ENCODE measurements at places on chromosomes 12 and 14. TPM values are rescaled to one million over a fixed set of nuclear protein-coding genes. Genes with fewer than 3 reads are reported as not detected.

The ACVRL1 gene
- 1,206 TPM for total RNA-seq

The FBLN5 gene
- total RNA-seq = 1.2 TPM

The DICER1 gene
- total RNA-seq = 34.7 TPM

The COX6A1 gene
- 634 TPM for total RNA-seq

The ADAM20 gene
- total RNA-seq = 0.32 TPM

The C12orf42 gene
- not detected for total RNA-seq

The CFAP73 gene
- total RNA-seq = not detected

The BIN2 gene
- not detected for total RNA-seq

The LACRT gene
- not detected for total RNA-seq

The TSHR gene
- not detected for total RNA-seq

The SVOP gene
- not detected for total RNA-seq

The CMA1 gene
- not detected for total RNA-seq

The LIN7A gene
- total RNA-seq = 1.8 TPM

The GPR162 gene
- 9.4 TPM for total RNA-seq

The ZNF26 gene
- total RNA-seq = 12.5 TPM

The TAS2R8 gene
- total RNA-seq = not detected

The SLC6A12 gene
- total RNA-seq = not detected

The ASB2 gene
- total RNA-seq = not detected

The VRTN gene
- not detected for total RNA-seq

The MYO1H gene
- not detected for total RNA-seq

The FOXN4 gene
- total RNA-seq = not detected
